Iris pigment epithelial cell (primary cell): ENCODE measurements at places on chromosomes 1 and 21.

DNA sequence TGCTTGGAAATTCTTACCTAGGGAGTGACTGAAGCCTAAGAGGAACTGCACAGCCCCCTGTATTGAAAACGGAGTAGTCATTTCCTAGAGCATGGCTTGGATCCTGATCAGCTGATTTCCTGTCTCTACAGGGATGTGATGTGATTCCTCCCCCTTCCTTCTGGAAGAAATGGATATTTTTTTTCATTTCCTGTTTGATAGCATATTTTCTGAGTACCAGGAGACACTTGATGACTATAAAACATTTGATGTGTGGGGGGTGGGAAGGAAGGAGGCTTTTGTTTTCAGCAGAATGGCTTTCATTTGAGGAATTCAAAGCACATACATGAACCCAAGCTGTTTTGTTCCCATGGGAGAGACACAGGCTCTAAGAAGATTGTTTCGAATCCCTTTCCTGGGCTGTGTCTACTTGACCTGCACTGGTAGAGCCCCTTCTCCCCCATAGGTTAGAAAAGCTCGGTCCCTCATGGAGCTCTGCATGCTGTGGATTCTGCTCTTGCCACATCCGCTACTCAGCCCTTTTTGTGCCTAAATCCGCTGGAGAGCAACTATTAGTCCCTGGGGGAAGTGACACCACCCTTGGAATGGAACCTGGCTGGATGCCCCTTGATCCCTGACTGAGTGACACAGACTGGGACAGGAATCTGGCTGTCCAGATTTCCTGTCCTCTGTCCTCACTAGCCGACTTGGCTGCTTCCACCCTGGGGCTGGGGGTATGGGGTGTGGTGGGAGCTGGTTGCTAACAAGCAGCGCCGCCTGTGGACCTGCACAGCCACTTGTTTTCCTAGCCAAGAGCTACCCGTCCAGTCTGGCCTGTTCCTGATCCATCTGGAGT, 71.8 kb upstream of the MACF1 start:
- no peak for DNase-seq

DNA sequence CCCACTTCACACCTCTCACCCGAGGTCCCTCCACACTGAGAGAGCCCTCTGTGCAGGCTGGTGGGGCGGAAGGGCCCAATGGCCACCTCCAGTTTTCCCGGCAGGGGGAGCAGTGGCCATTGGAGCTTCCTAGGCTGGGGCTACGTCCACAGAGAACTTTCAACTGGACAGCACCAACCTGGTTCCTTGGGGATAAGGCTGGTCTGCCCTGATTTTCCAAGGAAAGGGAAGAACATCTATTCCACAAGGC, 20.3 kb upstream of the LAPTM5 start:
- DNase-seq, result no peak

DNA sequence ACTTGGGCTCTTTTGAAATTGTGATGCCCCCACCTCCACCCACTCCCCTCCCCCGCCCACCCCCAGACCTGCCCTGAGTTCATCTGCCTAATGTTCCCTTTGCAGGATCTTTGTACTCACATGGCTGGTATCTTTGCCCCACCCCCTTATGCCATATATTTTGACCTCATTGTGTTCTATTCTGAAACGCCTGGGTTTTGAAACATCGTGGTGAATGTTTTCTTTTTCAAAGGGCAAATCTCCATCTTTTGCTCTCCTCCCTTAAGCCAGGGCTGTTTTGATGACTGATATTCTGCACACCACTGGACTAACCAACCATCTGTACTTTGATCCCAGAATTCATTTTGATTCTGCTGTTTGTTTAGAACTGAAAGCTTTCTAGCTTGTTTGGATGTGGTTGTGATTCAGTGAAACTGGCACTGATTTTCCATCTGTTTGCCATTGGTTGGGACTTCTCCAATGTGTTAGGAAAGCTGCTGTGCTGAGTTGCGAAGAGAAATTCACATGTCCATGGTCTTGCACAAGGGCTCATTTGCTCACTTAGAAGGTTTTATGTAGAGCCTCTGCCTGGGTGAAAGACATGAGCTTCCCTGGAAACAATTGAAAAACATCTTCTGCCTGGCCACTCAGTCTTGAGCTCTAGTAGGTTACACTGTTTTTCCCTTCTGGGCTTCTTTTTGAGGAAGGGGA, 16.5 kb downstream of the SMAP2 start:
- DNase-seq, result peak; percentile 96

GRCh38 chr1:27478098-27478497, 11.9 kb downstream of the WASF2 start:
- DNase-seq, result no peak

- no peak for DNase-seq
Observed at GRCh38 chr1:117178756-117179155, 32.0 kb downstream of the VTCN1 start.

DNA sequence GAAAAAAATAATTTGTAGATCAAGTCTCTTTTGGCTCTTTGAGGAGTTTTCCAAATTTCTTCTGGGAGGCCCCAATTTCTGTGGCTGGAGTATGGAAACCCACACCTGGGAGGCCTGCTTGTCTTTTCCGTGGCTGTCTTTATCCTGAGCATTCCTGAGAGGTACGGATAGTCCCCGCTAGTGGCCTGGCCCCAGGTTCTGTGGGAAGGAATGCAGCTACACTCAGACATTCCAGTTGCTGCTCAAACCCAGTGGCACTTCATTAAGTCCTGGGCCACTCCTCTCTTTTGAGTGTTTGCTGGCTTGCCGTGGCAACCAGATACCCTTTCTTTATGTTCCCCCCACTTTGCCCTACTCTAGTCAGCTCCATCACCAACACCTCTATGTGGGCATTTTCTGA, 310.4 kb downstream of the ASTN1 start:
- DNase-seq, result no peak

GRCh38 chr1:211332830-211333229, 6.2 kb downstream of the TRAF5 start:
- peak; percentile 35 for DNase-seq

- no peak for DNase-seq
Observed at GRCh38 chr1:190479516-190479915, 1.9 kb upstream of the BRINP3 start.

- peak; percentile 11 for DNase-seq
Observed at GRCh38 chr1:195754874-195755273, 853.4 kb downstream of the KCNT2 start.

DNA sequence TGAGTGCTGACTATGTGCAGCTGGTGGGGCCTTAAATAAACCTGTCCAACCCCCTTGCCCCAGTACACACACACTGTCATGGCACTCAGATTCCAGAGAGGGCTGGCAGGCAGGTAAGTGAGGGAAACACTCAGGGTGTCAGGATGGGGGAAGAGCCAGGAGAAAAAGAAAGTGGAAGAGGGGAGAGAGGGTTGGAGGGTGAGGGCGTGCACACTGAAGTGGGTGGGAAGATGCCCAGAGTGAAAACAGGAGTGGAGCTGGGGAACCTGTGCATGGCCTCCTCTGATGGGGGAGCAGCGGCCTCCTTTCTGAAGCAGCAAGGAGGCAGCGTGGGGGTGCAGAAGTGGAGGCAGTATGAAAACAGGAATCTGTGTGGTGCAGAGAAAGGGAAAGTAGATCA, 160.6 kb upstream of the JUN start:
- no peak for DNase-seq

DNA sequence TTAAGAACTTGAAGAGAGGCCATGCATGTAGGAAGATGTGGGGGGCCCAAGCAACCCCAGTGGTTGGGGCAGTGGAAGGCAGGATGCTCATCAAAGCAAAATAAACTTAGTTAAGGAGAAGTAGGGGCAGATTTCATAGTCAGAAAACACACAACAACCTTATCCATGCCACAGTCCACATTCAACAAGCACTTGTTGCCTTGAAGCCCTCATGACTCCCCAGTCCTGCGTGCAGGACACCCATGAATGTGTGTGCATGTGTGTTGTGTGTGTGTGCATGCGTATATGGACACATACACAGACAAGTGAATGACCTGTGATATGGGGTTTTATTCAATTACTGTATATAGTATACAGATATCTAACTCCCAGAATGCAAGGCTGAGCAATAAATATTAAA, 186.9 kb downstream of the PSMG1 start:
- DNase-seq, result no peak

GRCh38 chr21:32578107-32578691, 7.1 kb downstream of the TCP10L start:
- no peak for DNase-seq

DNA sequence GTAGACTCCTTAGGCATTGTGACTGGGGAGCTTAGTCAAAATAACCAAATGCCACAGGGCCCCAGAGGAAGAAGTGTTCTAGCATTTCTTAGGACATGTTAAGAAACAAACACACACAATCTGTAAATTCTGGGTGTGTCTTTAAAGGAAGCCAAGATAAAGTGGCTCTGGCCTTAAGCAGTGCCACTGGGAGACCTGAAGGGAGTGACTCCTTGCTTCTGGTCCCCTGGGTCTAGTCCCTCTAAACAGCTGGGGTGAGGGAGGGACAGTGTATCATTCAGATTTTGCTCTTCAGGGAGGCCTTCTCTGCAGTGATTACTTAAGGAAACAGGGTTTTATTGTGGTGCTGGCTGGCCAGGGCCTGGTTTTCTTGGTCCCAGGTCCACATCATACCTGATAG, 9.1 kb upstream of the PROK1 start:
- no peak for DNase-seq

GRCh38 chr1:226148121-226148648, 38.4 kb downstream of the ACBD3 start:
- no peak for DNase-seq

DNA sequence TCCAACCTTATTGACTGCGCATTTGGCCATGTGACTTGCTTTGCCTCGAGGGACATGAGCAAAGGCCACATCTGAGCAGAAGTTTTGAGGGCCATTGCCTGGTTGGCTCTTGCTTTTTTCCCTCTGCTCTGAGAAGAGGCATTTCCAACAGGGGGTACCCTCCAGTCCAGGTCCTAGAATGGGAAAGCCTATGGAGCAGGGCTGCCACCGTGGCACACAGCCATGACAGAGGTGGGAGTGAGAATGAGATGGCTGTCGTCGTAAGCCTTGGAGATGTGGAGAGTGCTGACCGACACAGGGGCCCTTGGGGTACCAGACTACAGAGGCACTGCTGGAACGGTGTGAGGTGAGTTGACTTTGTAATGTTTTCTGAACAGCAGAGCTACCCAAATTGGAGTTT, 103.0 kb downstream of the KCNJ15 start:
- no peak for DNase-seq

GRCh38 chr1:100458661-100459357, 79.1 kb upstream of the GPR88 start:
- no peak for DNase-seq

DNA sequence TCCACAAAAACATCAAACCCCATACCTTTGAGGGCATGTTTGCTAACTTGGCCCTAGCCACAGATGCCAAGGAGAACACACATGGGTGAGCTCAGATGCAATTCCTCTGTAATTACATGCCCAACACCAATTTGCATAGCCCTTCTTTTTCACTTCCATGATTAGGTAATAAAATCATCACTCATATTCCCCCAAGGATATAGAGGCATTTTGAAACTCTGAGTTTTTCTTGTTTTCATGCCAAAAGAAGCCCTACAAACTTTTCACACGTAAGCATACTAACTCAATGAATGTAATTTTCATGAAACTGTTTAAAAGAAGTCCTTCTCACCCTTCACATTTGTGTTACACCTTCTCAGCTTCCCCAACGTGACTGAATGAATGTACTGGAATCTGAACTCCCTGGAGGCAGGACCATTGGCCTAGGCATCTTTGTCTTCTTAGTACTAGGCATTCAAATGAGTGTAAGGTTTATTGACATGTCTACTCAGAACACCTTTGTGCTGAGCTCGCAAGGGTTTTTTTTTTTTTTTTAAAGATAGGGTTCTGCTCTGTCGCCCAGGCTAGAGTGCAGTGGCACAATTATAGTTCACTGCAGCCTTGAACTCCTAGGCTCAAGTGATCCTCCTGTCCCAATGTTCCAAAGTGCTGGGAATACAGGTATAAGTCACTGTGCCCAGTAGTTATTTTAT, 31.0 kb downstream of the FBXO42 start:
- DNase-seq, result no peak

- DNase-seq, result peak; percentile 42
Observed at GRCh38 chr1:6412896-6413295, 6.8 kb downstream of the HES2 start.

- DNase-seq, result no peak
Observed at GRCh38 chr1:222552882-222553281, 5.0 kb upstream of the HHIPL2 start.

- DNase-seq, result no peak
Observed at GRCh38 chr1:38527373-38527966, 332.1 kb downstream of the RRAGC start.

DNA sequence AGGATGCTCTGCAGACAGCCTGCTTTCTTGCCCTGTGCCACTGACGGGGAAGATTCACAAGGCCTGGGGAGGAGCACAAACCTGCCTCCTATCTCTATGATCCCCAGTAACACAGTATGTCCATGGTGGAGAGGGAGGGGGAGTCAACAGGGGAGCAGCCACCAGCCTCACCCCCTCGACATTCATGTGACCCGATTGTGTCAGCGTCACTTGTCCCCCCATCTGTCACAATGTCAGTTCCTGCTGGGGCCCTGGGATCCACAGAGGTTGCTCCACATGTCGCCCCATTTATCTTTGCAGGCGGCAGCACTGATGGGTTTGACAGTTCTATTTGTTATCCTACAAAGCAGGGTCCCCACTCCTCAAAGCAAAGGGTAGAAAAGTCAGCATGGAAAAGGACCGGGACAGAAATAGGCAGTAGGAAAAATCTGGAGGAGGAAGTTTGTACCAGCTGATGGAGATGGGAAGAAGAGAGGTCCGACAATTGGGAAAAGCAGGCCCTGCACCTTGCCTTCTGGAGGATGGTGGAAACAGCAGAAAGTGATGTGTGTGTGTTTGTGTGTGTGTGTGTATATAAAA, 130.9 kb downstream of the SEC16B start:
- no peak for DNase-seq

GRCh38 chr1:154348429-154349076, 23.2 kb downstream of the ATP8B2 start:
- DNase-seq, result no peak

DNA sequence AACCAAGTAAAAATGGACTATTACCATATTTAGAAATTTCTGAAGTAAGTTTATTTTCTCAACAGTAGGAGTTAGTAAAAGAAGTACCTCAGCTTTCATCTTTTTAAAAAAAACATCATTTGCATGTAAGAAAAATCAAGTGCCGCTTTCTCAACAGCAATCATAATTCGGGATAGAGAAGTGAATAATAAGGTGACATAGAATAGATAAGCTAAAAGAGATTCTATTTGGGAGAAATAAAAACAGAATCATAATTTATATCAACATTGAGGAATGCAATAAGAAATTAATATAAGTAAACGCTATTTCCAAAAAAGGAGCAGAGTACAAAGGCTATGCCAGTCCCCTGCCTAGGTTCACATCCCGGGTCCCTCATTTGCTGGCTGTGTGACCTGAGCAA, 330.9 kb upstream of the GREM2 start:
- DNase-seq, result no peak
